SJCRH30 (cell line): ENCODE measurements at places on chromosomes 7 and 10.
A peak's percentile ranks its signal among the peaks of the same experiment; 100 is the strongest.

DNA sequence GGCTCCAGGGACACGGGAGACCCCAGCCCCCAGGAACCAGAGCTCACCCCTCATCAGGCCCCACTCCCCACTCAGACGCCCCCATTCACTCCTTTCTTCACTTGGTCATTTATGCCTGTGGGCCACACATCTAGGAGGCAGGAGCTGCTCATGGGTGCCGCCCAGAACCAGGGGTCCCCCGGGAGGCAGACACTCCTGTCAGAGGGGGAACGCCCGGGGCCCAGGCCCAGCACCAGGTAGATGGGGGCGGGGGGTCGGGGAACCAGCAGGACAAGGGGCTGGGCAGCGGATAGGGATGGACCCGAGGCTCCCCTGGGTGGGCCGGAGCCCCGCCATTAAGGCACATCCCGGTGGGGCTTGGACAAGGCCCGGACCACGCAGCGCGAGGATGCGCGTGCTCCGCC, 11.8 kb downstream of the CALY start:
- DNase-seq, result no peak

- DNase-seq, result peak; percentile 65
Observed at GRCh38 chr10:14153570-14154055, 177.1 kb downstream of the FRMD4A start.

GRCh38 chr7:157007470-157008066, 2.9 kb downstream of the MNX1 start:
- no peak for DNase-seq

GRCh38 chr10:130954326-130954905, 357.1 kb downstream of the TCERG1L start:
- no peak for DNase-seq

DNA sequence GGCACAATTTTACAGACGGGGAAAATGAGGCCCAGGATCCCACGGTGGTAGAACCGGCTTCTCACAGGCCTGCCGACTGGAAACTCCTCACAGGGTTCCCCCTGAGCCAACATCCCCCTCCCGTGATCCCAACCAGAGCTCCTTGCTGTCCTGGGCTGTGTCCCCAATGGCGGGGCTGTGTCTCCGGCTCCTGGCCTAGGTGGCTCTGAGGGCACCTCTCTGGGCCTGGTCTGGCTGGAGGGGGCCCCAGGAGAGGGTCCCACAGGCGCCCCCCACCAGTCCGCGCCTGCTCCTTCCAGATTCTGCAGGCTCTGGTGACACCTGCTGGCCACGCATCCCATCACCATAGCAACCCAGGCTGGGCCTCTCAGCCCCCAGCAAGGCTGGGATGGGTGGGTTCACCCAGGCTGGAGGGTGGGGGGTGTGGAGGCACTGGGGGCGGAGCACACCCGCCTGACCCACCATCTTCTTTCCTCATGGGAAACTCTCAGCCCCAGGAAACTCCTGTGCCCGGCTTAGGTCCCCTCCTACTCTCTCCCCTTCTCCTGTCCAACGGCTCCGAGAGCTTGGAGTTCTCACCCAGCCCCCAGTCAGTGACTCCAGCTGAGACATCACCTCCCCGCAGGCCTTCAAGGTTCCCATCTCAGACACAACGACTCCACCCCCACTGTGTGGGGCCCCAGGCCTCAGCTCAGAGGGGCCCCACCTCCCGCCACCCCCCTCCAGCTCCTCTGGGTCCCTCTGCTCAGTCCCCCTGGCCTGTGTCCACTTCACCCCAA, 27.1 kb upstream of the TNRC18 start:
- DNase-seq, result peak; percentile 82

GRCh38 chr7:94440451-94441039, 45.9 kb downstream of the COL1A2 start:
- DNase-seq, result no peak

DNA sequence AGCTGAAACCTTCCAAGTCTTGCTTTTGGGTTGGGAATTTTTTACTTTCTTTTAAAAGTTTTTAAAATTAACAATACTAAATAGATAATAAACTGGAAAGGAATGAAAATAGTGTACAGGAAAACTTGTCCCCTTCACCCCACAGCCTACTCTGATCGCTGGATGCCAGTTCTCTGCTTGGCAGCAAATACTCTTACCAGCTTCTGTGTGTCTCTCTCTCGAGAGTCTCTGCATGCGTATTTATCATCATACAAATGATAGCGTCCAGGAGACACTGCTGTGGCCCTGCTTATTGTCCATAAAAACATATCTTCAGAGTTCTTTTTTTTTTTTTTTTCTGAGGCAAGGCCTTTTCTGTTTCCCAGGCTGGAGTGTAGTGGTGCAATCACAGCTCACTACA, 101.5 kb downstream of the CCNY start:
- no peak for DNase-seq

DNA sequence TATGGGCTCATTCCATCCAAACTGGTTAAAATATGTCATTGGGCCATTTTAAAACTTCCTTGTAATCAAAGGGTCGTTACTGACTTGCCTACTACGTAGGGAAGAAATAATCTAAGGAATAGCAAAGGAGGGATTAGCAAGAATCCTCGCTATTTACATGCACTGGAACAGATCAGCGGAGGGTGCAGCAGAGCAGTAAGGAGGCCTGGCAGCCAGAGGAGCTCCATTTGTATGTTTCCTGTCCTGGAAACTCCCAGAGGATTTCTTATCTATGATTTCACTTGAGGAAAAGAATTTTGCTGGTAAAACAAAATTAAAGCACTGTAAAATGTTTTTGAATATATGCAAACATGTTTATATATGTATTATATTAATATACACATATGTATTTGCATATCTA, 107.3 kb downstream of the TPK1 start:
- DNase-seq, result no peak

DNA sequence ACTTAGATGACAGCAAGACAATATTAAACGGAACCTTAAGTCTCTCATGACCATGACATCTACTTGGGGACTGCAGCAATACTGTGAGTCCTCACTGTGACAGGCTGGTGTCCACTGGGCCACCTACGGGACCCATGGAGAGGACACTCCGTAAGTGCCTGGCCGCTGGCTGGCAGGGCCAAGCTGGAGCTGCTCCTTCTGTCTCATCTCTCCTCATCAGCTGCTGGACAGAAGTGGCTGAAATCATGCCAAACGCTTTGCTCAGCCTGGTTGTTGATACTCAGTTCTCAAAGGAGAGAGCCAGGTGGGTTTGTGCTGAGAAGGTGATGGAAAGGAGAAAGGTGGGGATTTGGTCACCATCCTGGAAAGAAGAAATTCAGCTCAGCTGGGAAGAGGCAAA, 33.3 kb downstream of the AFAP1L2 start:
- DNase-seq, result no peak

DNA sequence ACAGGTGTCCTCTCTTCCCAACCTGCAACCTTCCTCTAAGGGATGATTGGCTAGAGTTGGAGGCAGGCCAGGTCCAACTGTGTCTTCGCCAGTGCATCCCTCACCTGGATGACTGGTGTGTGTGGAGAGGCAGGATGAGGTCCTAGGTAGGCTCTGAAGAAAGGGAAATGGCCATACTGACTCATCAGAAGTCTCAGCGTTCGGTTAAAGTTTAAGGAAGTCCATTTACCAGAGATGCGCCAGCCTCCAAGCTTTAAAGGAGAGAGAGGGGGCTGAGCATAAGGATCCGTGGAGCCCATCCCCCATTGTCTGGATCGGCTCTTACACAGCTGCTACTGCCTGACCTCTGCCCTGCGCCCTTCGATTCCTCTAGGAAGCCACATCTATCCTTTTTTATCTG, 4.4 kb downstream of the KEL start:
- DNase-seq, result no peak

DNA sequence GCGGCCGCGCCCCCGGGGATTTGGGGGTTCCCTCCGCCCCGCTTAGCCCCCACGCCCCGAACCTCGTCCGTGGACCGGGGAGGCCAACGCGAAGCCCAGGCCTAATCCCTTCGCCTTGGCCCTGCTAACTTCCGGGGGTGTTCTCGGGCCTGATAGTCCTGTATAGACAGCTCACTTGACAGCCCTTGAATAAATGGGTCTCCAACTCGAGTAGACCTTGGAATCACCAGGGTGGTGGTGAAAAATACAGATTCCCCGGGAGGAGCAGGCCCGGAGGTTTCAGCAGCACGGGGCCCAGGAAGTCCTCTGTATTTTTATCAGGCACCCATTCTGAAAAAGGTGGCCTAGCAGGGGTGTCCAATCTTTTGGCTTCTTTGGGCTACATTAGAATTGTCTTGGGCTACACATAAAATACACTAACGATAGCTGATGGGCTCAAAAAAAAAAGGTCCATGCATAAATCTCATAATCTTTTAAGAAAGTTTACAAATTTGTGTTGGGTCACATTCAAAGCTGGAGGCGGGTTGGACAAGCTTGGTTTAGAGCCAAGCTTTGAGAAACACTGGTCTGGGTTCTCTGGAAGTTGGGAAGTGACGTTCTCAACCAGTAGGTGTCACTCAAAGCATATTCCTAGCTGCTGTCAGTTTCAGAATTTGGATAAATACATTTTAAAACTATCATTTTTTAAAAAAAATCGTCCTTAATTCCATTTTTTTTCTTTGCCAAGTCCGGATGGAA, 221.7 kb downstream of the PHTF2 start:
- DNase-seq, result peak; percentile 86

- no peak for DNase-seq
Observed at GRCh38 chr7:52325237-52325636, 710.2 kb upstream of the POM121L12 start.

GRCh38 chr10:1483826-1484225, 253.5 kb downstream of the ADARB2 start:
- DNase-seq, result no peak

- DNase-seq, result no peak
Observed at GRCh38 chr10:126475074-126475691, 86.9 kb upstream of the ADAM12 start.

GRCh38 chr10:58451193-58451889, 61.3 kb upstream of the BICC1 start:
- no peak for DNase-seq

- no peak for DNase-seq
Observed at GRCh38 chr7:85292908-85293576, 106.2 kb upstream of the SEMA3D start.

DNA sequence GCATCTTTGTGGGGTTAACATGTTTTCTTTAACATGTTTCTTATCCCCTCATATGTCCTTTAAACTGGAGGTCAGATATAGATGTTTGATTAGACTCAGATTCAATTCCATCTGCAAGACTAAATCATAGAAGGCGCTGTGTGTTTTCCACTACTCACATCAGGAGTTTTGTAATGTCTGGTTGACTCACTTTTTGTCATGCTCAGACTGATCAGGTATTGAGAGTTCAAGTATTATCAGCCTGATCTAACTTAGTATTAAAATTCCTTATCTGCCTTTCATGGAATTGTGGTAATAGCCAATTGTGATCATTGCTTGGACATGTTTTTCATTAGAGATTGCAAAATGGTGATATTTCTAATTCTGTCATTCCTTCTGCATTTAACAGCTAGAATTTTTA, 30.2 kb downstream of the ENTPD7 start:
- DNase-seq, result no peak

GRCh38 chr10:4073912-4074311, 288.9 kb upstream of the KLF6 start:
- DNase-seq, result no peak

DNA sequence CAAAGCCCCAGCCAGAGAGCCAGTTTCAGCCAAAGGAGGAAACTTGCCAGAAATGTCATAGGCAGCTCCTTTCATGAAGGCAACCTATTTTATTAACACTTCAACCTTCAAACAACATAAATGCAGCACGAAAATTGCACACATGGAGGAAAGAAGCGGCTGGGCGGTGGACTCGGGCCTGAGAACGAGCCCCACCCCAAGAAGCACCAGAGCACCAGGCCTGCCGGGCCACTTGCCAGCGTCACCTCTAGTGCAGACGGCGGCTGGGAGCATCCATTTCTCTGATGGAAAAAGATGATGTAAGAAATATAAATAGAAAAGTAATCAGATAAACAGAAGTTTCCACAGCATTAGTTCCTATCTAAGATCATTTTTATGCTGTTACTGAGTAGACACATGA, 100.0 kb downstream of the TCERG1L start:
- DNase-seq, result no peak

DNA sequence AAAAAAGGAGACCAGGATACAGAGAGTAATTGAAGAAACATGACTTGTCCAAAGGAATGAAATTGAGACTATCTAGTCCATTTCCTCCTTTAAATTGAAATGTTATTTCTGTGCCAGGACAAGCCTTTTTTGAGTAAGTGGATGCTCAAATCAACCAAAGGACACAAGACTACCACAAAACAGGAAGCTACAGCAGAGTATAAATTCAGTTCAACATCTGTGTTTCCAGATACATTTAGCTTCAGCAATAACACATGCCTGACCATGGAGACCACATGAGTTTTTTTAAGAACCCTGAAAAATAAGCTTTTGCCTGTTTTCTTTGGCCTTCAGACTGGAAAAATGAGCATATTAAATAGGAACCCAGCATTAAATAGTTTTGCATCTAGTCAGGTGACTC, 707.5 kb downstream of the ZWINT start:
- no peak for DNase-seq

DNA sequence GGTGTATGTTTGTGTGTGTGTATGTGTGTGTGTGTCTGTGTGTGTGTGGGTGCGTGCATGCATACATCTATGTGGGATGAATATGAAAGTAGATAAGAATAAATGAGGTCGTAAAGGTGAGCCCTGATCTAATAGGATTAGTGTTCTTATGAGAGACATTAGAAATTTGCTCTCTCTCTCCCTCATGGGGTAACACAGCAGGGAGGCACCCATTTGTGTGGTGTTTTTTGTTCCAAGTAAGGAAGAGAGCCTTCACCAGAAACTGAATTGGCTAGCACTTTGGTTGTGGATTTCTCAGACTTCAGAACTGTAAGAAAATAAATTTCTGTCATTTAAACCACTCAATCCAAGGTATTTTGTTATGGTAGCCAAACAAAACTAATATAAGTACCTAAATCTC, 353.7 kb upstream of the CHRM2 start:
- no peak for DNase-seq

GRCh38 chr10:101241840-101242707, 12.8 kb upstream of the LBX1 start:
- no peak for DNase-seq

- no peak for DNase-seq
Observed at GRCh38 chr7:107592361-107593024, 12.4 kb downstream of the BCAP29 start.

- DNase-seq, result no peak
Observed at GRCh38 chr7:68629-69028, 123.7 kb upstream of the FAM20C start.

GRCh38 chr10:89391907-89392756, at the start of gene IFIT1:
IFIT1 (plus strand) TSS chr10:89392623; CDS start chr10:89392713, 90 bp downstream.
- no peak for DNase-seq

DNA sequence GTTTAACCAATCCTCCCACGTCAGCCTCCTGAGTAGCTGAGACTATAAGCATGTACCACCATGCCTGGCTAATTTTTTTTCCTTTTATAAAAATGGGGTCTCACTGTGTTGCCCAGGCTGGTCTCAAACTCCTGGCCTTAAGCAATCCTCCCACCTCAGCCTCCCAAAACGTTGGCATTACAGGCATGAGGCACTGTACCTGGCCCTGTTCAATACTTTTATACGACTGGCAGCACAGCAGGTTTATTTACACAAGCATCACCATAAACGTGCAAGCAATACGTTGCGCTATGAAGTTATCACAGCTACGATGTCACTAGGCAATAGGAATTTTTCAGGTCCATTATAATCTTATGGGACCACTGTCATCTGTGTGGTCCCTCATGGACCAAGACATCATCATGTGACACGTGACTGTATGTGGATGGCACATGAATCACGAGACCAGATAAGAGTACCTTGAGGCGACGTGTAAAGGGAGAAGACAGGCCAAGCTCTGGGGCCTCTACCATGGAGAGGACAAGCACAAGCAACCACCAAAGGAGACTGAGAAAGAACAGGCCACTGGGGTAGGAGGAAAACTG, 34.5 kb upstream of the SLC18A3 start:
- no peak for DNase-seq

- DNase-seq, result no peak
Observed at GRCh38 chr7:28850699-28851098, 107.4 kb downstream of the TRIL start.
